OCI-M1 (cell line): ENCODE measurements at places on chromosomes 3 and 15.
A peak's percentile ranks its signal among the peaks of the same experiment; 100 is the strongest.

GRCh38 chr15:101148881-101149664, 102.8 kb downstream of the CHSY1 start:
- DNase-seq, result peak; percentile 61

- DNase-seq, result peak; percentile 15
Measured at GRCh38 chr3:48899273-48899672, 591 bp upstream of the SLC25A20 start.

DNA sequence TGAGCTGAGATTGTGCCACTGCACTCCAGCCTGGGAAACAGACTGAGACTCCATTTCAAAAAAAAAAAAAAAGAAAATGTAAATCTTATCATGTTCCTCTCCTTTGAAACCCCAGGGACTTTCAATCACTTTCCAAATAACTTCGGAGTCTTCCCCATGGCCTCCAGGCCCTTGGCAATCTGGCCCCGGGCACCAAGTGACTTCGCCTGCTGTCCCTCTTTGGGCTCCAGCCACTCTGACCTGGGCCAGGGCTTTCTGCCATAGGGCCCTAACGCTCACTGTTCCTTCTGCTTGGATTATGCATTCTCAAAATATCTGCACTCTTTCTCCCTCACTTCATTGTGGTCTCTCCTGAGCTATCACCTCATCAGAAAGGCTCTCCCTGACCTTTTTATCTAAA, 260.9 kb downstream of the KLF13 start:
- DNase-seq, result no peak

- DNase-seq, result no peak
Measured at GRCh38 chr3:181725131-181725731, 13.5 kb downstream of the SOX2 start.

DNA sequence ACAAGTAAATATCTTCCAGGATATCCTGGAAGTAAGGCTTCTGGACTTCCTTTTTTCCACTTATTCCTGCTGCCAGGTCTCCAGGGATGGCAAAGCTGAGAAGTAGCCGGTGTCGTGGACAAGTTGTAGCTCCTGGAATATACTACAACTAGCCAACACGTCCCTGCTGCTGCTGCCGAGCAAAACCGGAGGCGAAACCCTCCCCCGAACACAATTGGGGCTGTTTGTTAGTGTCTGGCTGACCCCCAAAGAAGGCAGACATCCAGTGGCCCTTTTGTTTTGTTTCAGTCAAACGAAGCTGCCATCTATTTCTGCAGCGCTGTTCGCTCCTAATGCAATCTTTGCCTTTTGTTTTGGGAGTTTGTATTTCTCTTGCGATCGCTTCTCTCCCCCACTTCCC, 45.3 kb upstream of the EIF5A2 start:
- no peak for DNase-seq

DNA sequence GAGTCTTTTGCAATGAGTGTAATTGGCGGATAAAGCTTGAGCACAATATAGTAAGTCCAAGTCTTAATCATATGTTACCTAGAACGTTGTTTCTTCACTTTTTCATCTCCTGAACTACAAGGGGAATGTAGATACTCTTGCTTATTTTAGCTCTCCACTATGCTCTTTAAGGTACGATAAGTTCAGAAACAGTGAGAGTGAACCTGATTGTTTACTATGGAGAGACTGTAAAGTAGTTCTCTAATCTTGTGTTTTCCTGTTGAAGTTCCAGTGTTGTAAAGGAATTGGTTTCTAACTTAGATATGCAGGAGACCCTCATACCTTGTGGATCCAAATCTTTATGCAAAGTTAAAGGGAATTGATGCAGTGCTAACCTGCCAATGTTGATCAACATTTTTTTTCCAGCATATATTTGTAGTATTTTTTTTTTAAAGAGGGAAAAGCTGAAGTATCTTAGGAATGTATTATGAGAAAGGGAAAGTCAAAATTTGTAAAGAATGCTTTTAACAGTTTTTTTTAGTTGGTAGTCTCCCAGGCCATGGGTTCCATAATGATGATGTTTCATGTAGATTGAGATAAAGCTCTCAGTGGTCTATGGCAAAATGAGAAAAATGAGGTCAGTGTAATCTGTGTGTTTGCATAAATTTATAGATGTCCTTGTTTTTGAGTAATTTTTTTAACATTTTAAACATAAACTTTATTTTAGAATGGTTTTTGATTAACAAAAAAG, 14.9 kb downstream of the ATP11B start:
- DNase-seq, result no peak

GRCh38 chr15:79091204-79091867, 756 bp upstream of the RASGRF1 start:
- DNase-seq, result no peak

GRCh38 chr3:126274735-126275619, 82.2 kb downstream of the KLF15 start:
- DNase-seq, result no peak

DNA sequence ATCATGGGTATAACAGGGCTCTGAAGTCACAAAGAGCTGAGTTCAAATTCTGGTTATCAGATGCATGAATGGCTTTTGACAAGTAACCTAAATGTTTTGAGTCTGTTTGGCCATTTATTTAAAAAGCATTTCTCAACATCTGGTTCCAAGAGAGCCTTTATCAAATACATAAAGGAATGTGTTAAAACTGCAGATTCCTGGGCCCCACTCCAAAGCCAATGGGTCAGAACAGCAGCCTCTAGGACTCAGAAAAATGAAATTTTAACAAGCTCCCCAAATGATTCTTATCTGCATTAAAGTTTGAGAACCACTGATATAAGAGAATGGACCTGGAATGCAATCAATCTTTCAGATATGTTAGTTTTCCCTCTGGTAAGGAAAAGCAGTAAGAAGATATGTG, 3.4 kb downstream of the B4GALT4 start:
- no peak for DNase-seq

GRCh38 chr3:184289426-184289938, 9.6 kb upstream of the PSMD2 start:
- peak; percentile 68 for DNase-seq

DNA sequence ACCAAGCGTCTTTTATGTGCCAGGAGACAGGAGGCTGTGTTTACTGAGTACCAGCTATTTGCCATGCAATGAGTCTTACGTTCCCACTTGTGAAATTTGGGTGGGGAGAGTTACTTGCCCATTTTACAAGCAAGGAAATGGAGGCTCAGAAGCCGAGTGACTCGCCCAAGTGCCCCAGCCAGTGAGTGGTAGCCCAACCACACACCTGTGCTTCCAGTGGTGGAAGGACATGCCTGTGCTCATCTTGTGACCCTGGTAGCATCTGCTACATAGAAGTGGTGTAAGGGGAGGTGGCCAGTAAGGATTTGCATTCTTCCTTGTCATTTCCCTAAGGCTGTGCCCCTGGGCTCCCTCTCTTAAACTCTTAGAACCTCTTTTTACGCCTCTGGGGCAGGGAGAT, 49.3 kb downstream of the FBLN2 start:
- no peak for DNase-seq

GRCh38 chr3:65532215-65532614, 506.5 kb downstream of the MAGI1 start:
- no peak for DNase-seq

- no peak for DNase-seq
Measured at GRCh38 chr3:76402926-76403325, 617.6 kb upstream of the ZNF717 start.

DNA sequence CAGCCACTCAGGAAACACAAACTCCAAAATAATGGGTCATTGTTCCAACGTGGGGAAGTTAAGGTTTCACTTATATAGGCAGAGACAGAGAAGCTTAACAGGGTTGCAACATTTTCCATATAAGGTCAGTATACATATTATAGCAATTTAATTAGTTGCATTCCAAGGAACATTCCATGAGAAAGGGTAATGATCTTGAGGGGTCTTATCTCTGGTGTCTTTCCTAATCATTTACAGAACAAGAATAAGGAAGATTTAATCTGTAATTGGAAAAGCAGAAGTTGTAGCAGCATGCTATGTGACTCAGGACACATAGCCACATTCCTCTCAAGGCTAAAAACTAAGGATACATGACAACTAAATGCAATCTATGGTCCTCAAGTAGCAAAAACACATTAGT, 4.9 kb downstream of the MNS1 start:
- DNase-seq, result peak; percentile 32

DNA sequence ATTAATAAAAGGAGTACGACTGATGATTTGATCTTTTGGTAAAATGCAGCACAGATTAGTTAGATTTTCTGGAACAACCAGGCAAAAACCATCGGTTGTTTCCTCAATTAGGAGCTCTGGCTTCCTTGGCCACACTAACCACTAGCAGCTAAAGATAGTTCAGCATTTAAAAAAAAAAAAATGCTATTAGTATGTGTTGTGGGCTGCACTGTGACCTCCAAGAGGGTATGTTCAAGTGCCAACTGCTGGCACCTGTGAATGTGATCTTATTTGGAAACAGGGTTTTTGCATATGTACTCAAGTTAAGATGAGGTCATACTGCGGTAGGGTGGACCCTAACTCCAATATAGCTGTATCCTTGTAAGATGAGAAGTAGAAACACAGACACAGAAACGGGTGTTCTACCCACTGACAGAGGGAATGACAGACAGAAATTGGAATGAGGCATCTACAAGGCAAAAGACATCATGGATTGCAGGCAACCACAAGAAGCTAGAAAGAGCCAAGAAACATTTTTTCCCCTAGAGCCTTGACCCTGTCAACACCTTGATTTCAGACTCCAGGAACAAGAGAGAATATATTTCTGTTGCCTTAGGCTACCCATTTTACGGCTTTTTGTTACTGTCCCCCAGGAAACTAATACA, 534.6 kb upstream of the ROBO2 start:
- DNase-seq, result no peak

GRCh38 chr3:148309390-148310035, 388.2 kb upstream of the AGTR1 start:
- DNase-seq, result peak; percentile 77

GRCh38 chr15:100681335-100681746, 79.0 kb downstream of the ASB7 start:
- no peak for DNase-seq

DNA sequence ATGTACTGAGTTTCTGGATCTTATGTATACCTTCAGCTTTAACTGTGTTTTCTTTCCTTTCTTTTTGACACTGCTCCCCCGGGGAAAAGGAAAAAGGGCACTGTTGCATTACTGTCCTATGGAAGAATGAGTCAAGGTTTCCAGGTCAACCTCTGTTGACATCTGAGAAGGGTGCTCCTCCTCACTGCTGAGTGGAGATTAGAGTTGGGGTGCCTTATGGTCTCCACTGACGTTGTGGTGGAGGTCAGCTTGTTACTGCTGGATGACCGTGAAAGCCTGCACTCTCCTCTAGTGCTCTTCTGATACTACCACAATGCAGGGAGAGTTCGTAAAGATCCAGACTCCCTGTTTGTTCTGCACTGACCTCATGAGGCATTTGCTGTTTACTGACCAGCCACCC, 252.1 kb upstream of the GRM7 start:
- DNase-seq, result no peak

DNA sequence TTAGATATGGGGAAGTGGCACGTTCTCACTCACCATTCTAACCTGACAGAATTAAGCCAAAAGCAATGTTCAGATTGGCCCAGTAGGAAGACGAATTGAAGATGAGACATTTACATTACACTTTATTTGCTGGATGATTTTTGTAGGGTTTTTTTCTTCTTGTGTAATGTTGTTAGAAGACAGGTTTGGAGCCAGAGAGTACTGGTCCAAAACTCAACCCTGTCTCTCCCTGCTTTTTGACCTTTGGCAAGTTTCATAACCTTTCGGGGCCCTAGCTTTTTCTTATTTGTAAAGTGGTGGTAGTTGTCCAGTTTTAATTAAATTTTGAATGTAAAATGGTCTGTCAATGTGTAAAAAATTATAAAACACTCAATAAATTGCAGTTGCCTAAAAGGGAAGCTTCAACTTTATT, 29.5 kb downstream of the PDE8A start:
- DNase-seq, result no peak

DNA sequence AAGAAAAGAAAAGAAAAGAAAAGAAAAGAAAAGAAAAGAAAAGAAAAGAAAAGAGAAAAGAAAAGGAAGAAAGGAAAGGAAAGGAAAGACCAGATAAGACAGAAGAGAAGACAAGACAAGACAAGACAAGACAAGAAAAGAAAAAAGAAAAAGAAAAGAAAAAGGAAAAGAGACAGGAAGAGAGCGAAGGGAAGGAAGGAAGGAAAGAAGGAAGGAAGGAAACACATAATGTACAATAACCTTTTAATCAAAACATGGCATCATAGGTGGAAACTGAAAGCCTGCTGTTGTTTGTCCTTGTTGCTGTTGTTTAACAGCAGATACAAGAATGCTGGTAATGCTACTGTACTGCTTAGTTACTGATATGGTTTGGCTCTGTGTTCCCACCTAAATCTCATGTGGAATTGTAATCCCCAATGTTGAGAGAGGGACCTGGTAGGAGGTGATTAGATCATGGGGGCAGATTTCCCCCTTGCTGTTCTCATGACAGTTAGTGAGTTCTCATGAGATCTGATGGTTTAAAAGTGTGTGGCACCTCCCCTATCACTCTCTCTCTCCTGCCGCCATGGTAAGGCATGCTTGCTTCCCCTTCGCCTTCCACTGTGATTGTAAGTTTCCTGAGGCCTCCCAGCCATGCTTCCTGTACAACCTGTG, 67.3 kb downstream of the MCF2L2 start:
- peak; percentile 82 for DNase-seq

- DNase-seq, result no peak
Measured at GRCh38 chr3:48412375-48413001, 17.4 kb downstream of the PLXNB1 start.

DNA sequence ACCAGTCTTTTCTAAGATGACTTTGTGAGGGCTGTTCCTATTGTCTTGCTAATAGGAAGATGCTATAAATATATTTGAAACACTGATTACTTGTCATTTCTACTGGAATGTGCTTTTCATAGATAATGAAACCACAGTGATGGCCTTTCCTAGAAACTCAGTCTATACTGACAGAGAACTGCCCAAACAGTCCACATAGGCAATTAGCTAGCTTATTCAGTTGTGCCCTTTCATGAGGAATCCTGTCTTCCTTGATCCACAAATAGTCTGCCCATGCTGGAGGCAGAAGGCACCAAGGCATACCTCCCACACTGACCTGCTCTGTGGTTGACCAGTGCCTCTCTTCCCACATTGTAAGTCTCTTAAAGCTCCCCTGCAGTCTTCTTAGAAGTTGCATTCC, 135.9 kb downstream of the CMSS1 start:
- DNase-seq, result peak; percentile 90
